ENCODE measurements at places on chromosomes 1 and 21.

- no peak for DNase-seq
Measured at GRCh38 chr1:222940095-222940494, 125.3 kb downstream of the DISP1 start.

GRCh38 chr1:190205713-190206112, 272.0 kb downstream of the BRINP3 start:
- no peak for DNase-seq

DNA sequence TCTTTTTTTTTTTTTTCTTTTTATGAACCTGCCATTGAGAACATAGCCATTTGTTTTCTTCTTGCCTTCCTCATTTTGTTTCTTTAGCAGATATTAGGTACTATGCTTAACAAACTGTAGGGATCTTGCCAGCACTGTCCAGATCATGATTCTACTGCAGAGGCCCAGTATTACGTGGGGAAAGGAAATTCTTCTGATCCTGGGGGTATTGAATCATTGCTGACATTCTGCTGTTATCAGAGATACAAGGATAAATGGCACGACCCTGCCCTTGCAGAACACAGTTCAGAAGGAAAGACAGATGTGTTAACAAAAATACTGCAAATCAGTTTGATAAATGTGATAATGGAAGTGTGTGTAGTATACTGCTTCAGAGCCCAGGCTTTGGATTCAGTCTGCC, 56.2 kb downstream of the BTBD8 start:
- no peak for DNase-seq

- DNase-seq, result no peak
Measured at GRCh38 chr1:177181631-177182291, 11.0 kb downstream of the BRINP2 start.

GRCh38 chr1:62265956-62266935, 53.0 kb downstream of the KANK4 start:
- DNase-seq, result no peak

- DNase-seq, result no peak
Measured at GRCh38 chr1:236175642-236176336, 33.5 kb downstream of the GPR137B start.

DNA sequence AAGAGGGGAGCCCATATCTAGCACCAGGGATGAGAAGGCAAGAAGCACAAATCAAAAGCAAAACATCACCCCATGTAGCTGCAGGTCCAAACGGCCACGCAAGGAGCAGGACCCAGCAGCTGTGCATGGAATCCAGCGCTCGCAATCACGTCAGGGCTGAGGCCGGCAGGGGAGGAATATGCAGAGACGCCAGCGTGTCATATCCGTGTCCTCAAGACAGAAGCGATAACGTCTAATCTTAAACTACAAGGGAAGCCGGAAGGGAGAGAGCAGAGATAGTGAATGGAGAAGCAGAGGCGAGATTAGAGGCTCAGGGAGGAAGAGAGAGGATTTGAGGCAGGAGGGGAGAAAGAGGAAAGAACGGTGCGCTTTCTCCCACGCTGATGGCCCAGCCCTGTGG, 39.1 kb downstream of the FBXO2 start:
- DNase-seq, result no peak

GRCh38 chr21:20661745-20662422, 336.3 kb upstream of the NCAM2 start:
- no peak for DNase-seq

GRCh38 chr1:19234224-19234623, 17.1 kb downstream of the EMC1 start:
- DNase-seq, result no peak

DNA sequence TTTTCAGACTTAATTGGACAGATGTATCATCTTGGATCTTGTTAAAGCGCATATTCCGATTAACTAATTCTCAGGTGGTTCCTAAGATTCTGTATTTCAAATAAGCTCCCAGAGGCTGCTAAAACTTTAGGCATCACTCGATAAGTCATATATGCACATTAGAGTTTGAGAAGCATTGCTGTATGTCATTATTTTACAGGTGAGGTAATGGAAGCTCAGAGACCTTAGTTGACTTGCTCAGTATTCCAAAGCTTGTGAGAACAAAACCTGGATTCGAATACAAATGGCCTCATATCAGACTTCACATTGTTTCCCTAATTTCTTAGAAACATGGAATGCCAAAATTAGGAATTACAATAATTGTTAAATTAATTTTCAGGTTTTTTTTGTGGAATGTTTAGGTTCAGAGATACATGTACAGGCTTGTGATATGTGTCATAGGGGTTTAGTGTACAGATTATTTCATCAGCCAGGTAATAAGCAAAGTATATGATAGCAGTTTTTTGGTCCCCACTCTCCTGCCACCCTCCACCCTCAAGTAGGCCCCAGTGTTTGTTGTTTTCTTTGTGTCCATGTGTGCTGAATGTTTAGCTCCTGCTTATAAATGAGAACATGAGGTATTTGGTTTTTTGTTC, 96.8 kb downstream of the XPR1 start:
- no peak for DNase-seq

DNA sequence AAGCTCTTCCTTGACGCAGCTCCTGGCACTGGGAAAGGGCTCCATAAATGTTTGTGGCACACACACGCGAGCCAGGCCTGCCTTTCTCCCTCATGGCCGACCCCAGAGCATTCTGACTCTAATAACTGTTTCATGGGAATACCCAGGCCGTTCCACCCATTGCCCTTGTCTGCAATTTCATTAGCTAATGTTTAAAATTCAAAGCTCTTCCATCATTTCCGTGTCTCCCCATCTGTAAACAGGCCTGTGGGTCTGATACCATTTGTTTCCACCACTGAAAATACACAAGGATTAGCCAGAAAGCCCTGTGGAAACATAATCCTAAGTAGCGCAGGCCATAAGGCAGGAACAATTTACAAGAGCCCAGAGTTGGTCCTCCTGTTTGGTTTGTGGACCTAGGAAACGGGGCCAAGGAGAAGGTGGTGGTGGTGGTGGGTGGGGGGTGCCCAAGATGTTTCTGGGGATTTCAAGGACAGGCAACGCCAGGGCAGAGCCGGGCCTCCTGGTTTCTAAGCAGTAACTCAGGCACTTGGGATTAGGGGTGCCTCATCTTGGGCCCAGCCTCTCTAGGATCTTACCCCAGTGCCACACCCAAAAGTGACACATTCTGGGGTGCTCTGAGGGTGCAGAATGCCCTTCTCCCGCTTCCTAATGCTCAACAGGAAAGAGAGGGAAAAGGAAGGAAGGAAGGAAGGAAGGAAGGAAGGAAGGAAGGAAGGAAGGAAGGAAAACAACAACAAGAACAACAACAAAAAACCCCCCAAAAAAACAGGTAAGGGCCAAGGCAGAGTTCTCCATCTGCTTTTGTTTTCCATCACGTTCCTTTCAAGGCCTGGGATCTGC, 79.4 kb downstream of the SSBP3 start:
- DNase-seq, result no peak

DNA sequence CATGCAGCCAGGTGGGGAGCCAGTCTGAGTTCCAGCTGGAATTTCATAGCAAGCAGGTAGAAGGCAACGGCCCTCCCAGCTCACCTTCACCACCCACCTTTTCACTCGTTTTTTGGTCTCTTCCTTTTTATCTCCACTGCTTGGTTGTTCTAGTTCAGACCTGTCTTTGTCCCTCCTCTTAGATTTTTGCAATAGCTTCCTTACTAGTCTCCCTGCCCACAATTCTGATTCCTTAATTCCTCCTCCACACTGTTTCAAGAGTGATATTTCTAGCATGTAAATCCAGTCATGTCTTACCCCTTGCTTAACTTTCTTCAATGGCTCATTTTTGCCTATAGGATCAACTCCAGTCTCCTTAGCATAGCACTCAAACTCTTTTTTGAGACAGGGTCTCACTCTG, 119.6 kb downstream of the TMEM53 start:
- no peak for DNase-seq

GRCh38 chr1:236497908-236498307, 25.9 kb upstream of the LGALS8 start:
- DNase-seq, result no peak

GRCh38 chr1:226985839-226986463, 45.9 kb downstream of the COQ8A start:
- no peak for DNase-seq

DNA sequence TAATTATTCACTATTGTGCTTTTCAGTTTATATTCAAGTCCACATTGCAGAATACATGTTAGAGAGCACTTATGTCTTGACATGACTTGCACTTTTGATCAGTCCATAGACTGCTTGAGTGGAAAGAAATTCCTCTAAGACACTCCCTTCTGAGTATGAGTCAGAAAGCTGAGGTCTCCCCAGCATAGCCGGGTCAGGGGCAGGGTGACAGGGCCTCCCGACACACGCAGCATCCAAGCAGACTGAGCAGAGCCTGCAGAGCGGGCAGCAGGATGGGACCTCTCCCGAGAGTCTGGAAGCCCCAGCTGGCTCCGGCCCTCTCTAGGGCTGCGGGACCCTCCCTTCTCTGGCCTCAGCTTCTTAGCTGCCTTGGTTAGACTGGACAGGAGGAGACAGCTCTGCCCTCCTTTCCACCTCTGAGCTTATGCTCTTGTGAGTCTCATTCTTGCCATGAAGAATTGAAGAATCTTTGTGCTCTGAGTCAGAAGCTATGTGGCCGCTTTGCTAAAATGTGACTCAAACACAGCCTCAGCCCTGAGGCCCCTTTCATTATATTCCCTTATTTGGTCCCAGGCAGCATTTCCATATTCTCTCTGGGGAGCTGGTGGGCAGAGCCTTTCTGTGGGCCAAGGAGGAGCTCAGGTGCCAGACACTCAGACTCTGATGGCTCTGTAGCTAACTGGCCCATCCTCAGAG, 11.2 kb upstream of the CAPN2 start:
- no peak for DNase-seq

DNA sequence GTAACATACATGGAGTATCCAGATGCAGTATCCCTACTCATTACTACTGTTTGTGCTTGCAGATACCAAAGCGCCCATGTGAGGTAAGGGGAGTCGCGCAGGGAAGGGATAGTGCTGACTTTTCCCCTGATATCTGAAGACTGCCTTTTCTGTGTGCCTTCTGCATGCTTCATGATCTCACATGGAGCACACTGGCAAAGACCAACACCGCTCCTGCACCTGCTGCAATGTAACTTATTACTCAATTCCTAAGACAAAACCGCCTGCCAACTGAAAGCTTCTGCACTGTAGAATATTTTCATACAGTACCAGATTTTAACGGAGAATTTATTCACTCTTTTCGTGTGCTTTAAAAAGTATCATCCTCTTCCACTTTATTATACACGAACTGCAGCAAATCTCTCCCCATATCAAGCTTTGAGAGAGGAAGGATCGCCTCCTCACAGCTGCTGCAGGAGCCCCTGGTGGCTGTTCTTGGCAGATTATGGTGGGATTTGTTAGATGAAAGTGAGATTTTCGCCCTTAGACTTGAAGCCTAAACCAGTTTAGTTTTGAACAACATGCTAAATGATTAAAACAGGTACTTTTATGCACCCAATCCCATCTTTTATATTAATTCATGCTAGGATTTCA, 99.1 kb downstream of the PTPN14 start:
- no peak for DNase-seq

- DNase-seq, result no peak
Measured at GRCh38 chr1:66341446-66342089, 192.4 kb upstream of the SGIP1 start.

GRCh38 chr1:186297439-186298045, 77.5 kb downstream of the TPR start:
- no peak for DNase-seq

GRCh38 chr1:114094363-114094634, 59.4 kb downstream of the SYT6 start:
- no peak for DNase-seq

- DNase-seq, result no peak
Measured at GRCh38 chr1:244139655-244140054, 88.6 kb downstream of the ZBTB18 start.

DNA sequence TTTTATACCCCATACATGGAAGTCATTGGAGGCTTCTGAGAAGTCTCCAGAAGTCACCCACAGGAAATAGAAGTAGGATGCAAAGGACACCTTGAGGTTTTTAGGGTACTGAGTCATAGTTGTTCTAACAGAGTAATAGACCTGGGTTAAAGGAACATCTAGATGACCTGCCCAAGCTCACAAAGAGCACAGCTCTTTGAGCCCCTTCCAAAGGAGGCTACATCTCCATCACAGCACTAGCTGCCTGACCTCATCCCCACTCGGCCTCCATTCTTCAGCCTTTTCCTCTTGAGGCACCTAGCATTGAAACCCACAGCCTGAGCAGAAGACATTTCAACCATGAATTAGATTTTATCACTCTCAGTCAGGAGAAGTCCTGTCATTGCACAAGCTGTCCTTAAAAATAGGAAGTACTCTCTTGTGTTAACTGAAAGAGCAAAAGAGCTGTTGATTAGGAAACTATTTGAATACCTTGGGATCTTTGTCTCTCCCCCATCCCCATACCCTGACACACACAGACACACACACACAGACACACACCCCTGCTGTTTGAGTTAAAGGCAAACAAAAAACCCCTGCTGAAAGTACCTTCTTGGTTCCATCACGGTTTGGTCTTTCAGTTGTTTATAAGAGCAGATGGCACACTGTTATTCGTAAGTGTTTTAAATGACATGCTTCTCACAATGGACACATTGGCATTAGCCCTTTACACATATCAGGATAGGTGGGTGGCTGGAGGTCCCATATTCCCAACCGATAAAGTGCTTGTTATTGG, 22.2 kb downstream of the MKNK1 start:
- no peak for DNase-seq

DNA sequence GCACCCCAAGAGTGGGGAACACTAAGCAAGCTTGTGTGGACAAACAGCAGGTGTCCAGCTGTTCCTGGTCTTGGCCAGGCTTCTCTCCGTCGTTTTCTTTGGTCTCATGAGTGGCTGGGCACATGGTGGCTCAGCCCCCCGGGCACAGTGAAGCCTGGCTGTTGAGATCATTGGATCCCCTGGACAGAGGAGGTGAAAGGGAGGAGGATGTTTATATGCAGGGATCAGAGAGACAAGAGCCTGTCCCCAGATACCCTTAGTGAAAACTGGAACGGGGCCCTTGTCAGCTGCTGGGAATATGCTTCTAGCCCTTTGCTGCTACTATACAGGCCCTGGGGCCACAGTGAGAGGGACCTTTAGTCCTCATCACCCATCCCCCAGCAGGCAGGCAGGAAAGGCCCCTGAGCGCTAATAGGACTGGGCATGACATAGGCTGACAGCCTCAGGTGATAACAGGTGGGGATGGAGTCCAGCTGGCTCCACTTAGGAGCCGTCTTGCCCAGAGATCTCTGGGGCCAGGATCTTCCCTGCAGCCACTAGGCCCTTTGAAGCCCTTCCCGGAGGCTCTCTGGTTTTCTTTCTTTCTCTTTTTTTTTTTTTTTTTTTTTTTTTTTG, 16.4 kb downstream of the EPHA8 start:
- DNase-seq, result no peak

DNA sequence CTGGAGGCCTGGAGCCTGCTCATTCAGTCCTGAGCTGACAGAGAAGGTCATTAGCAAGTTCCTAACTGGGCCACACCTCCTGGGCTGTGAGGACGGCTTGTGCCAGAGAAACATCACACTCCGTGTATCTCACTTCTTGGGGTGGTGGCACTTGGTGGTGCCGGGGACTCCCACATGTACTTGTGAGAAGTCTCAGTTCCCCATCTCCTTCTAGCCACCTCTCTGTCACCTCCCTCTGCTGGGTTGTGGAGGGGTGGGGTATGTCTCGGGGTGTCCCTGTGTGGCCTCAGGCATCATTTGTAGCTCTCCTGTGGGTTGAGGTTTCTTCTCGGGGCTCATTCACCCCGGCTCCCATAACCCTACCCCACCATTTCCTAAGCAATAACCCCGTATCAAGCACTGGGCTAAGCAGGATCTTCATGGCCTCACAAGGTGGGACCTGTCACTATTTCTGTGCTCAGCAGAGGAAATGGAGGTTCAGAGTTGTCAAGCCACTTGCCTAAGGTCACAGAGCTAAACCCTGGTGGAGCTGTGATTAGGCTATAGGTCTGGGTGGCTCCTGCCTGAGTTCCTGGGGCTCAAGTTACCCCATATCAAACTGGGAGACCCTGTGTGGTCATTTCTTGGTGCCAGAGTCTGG, 62.5 kb downstream of the UBIAD1 start:
- peak; percentile 7 for DNase-seq

Data from stimulated activated CD8-positive, alpha-beta memory T cell treated with anti-CD3 and anti-CD28 coated beads, Interleukin-4, amount 100 ng/mL, for 4 hours (primary cell).